ENCODE measurements at places on chromosomes 3 and 15.

GRCh38 chr3:127320529-127321121 is 32.8 kb upstream of the PRR20G start:
- DNase-seq = no peak

DNA sequence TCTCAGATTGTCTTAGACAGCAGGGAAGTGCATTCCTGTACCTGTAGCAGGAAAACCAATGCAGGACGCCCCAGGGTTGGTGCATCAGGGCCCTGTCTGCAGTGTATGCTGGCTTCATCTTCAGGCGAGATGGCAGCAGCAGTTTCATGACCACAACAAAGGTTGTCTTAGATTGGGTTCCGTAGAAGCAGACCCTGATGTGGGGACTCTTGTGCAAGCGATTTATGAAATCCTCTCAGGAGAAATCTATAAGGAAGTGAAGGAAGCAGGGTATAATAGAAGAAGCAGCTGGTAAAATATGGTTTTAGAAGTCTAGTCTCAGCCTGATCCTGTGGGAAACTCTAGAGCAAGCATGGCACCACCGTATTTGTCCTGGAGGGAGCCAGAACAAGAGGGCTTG is 25.0 kb downstream of the DNAH1 start:
- DNase-seq = no peak

DNA sequence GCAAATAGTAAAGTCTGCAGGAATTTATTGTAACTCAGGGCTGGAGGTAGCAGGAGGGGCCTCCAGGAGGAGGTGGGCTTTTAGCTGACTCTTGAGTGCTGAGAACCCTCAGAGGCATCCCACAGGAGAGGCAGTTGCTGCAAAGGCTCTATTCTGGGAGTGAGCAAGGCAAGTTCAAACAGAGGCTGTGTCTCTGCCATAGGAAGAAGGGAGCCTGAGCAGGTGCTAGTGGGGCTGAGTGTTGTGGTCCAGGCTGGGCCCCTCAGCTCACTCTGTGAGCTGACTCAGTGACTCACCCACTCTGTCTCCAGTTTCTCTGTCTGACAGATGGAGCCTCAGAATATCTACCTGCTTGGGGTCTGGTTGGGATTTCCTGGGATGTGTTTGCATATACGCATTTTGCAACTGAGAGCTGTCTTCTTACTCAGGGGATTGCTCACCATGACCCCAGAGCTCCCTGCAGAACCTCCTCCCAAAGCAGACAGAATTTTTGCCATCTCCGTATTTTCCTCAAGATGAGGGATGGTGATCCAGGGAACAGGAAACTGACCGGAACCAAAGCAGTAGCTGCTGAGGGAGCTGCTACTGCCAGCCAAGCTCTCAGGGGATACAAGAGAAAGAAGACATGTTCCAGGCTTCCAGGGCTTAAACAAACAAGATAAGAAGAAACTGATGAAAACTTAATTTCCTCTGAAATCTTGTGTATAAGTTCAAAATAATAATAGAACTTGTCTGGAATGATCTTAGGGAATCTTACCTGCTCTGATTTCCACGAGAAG is 13.6 kb upstream of the NOX5 start:
- no peak for DNase-seq

DNA sequence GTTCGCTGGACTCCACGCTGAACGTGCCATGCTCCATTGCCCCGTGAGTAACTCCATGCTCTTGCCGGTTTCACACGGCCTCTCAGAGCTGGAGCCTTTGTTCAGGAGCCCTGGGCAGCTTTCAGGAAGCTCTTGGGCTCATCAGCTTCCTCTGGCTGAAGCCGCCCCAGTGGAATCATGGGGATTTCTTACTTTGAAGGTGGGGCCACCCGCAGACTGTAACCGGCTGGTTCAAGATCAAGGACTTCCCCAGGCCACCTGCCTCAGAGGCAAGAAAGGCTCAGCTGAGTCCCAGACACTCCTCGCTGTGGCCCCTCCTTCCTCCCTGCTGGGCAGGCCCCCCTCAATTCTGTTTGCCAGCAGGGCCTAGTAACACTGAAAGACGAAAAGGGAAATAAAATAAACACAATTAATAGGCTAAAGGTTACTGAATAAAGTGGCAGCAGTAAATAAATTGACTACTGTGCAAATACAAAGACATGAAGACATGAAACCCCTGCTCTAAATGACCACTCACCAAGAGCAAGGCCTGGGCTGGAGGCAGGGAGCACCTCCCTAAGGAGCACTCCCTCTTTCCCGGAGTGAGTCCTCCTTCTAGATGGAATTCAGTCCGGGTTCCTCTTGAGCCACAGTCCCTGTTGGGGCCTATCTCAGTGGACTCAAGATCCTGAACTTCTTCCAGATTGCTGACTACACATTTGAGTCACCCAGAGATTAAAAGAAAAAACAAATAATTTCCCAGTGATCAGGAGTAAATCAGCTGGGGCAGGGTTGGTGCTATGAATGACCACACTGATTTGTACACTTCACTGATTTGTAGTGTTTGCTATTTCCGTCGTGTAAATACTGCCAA is 51.0 kb downstream of the ZDHHC19 start:
- DNase-seq = no peak

DNA sequence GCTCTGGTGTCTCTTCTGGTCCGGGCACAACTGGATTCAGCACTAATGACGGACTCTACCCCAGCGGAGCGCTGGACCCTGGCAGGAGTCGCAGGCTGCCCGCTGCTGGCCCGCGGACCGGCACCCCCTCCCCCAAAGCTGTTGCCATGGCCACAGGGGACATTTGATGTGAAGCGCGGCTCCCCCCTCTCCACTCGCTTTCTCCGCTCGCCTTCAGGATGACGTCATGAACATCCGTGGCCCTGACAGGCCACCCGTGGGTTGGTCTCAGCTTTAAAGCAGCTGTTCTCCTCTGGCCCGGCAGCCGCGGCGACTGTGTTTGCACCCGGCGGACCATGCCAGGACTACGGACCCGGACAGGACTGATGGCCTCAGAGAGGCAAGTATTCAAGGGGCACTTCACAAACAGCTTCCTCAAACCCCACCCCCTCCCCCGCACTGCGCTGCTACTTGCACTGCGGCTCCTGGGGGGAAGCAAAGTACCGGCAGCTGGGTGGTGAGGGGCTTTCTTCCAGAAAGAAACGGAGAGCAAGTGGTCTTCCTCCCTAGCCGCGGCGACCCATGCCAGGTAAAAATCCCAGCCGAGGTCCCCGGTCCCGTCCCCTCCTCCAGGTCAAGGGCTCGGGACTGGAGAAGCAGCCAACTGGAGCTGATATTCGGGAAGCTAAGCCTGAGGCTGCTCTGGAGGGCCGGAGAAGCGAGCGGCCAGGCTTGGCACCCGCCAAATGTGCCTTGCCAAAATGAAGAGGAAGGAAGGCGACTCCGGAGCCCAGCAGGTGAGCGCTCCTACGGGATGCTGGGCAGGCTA is 16.6 kb upstream of the AEN start:
- DNase-seq = peak; percentile 32

DNA sequence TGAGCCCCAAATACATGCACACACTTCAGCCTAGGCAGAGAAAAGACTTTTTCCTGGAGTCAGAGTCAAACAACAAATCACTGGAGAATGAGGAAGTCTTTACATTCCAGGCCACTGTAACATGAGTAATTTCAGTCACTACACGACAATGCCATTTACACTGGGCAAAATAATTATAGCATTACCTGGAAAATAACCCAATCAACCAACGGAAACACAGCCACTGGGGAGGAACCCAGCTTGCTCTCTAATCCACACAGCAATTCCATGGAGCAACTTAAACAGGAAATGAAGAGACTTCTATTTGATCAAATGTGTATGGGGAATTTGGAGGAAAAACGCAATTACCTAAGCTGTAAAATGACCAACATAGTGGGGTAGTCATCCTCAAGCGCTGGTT is 15.2 kb downstream of the FSTL1 start:
- no peak for DNase-seq

DNA sequence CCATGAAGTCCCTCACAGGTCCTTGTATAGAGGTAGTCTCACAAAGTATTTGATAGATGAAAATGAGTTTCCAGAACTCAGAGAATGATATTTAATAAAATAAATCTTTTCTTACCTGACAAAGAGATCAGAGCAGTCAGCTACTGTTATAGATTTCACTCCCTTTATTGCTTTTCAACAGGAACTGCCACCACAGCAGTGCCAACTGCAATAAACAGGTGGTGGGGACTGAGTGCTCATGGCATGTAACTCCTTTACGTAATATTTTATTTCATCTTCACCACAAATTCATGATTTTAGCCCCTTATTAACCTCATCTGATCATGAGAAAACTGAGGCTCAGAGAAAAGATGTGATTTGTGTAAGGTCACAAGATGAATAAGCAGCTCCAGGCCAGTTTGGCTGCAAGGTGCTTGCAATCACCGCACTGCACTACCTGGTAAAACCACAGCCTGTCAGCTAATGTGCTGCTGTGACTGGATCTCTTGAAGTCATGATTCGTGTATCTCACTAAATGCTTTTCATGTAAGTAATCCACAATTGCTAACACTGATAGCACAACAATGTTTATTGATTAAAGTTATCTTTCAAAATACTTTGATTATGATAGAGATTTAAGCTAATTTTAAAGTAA is 78.8 kb downstream of the WNT5A start:
- no peak for DNase-seq

DNA sequence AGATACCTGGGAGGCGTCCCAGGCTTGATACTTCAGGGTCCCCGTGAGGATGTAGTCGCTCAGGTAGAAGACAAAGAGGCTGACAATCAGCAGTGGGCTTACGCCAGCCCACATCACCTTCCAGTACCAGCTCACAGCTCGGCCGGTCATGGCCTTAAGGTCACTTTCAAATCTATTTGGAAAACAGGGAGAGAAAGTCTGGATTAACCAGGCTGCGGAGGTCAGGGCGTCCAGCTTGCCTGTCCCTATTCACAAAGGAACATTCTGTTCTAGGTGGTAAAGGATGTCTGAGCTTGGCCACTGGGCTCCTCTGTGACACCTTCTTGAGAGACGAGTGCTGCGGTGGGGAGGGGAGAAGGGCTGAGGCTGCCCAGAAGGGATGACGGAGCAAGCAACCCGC is 36.5 kb downstream of the SLC6A20 start:
- DNase-seq = no peak

DNA sequence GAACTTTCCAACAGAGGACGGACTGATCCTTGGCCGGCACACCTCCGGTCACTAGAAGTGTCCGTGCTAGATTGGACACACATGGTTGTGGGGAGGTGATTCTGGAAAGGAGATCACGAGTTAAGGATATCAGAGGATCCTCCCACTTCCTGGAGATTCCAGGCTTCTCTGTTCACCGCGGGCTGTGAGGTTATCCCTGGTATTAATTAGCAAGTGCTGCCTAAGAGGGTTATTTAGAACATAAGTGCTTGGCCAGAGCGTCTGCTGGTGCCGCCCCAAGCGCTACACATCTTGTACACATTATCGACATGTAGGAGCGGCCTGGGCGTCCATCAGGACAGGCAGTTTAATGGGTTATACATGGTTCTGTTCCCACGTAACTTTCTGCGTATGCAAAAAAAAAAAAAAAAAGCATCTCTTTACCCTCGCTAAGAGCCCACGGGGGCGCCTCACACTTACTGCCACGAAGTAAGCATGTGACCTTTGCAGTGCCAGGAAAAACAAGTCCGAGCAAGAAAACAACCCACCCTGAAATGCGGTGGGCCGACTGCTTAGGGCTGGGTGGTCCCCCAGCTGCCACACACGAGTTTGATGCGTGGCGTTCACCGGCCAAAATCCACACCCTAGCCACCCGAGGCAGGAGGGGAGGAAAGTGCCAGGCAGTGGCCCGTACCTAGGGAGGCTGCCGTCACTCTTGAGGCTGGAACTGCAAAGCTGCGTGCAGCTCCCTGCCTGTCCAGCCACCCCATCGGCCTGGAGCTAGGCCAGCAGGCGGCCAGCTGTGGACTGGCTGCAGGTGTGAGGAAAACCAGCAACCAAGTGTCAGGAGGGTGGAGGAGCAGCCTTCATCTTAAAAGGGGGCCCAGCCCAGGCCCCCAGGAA is 78.0 kb downstream of the CPN2 start:
- peak; percentile 59 for DNase-seq

- no peak for DNase-seq
Measured at GRCh38 chr15:92394309-92395097, 822 bp downstream of the ST8SIA2 start.

Measured in posterior cingulate gyrus (tissue), 11 donors.